Epithelial cell of alveolus of lung (primary cell): ENCODE measurements at places on chromosomes 13 and 19. TPM values are rescaled to one million over a fixed set of nuclear protein-coding genes. Genes with fewer than 3 reads are reported as not detected.

The FPR3 gene
- under 0.01 TPM in 1 of 2 replicates, not detected in the other for total RNA-seq

The LENG9 gene
- total RNA-seq: 6.3 TPM in 2 replicates

The RNF113B gene
- total RNA-seq: not detected in 2 replicates

The BRD4 gene
- 17.5 and 32.6 TPM in 2 replicates for total RNA-seq

The GGACT gene
- total RNA-seq: 5.2 and 8.3 TPM in 2 replicates

The COX7A1 gene
- 14.1 and 22.6 TPM in 2 replicates for total RNA-seq

The CACNG7 gene
- 4.7 and 8.8 TPM in 2 replicates for total RNA-seq

The ZNF497 gene
- 0.52 and 1.5 TPM in 2 replicates for total RNA-seq

The NCAN gene
- 0.08 TPM in 1 of 2 replicates, not detected in the other for total RNA-seq

The SHC2 gene
- 0.91 and 9.1 TPM in 2 replicates for total RNA-seq

The NKPD1 gene
- total RNA-seq: under 0.01 and 0.16 TPM in 2 replicates

The CEACAM1 gene
- 0.39 TPM in 1 of 2 replicates, not detected in the other for total RNA-seq

The ACP7 gene
- 0.26 TPM in 1 of 2 replicates, not detected in the other for total RNA-seq

The FXYD5 gene
- 85.0 and 149 TPM in 2 replicates for total RNA-seq

The CD33 gene
- not detected in 2 replicates for total RNA-seq

The LILRA2 gene
- not detected in 2 replicates for total RNA-seq

The ZNF460 gene
- total RNA-seq: 29.3 and 55.3 TPM in 2 replicates

The PPP1R15A gene
- 34.5 and 39.9 TPM in 2 replicates for total RNA-seq

The GPR4 gene
- 0.26 and 0.48 TPM in 2 replicates for total RNA-seq

The UNC13A gene
- total RNA-seq: 0.08 and 2.5 TPM in 2 replicates

The SYNGR4 gene
- not detected in 2 replicates for total RNA-seq

The ZNF610 gene
- total RNA-seq: 1.4 and 13.9 TPM in 2 replicates

The RFPL4A gene
- total RNA-seq: not detected in 2 replicates

The ZNF578 gene
- 2.2 and 2.3 TPM in 2 replicates for total RNA-seq

The CD177 gene
- total RNA-seq: 0.78 TPM in 1 of 2 replicates, not detected in the other

The TNFSF9 gene
- 1.3 TPM in 1 of 2 replicates, not detected in the other for total RNA-seq

The APOC4 gene
- total RNA-seq: not detected in 2 replicates

The ELSPBP1 gene
- total RNA-seq: not detected in 2 replicates

The POU2F2 gene
- 0.32 and 5.0 TPM in 2 replicates for total RNA-seq

The OXGR1 gene
- 0.65 TPM in 1 of 2 replicates, not detected in the other for total RNA-seq

The SLC15A1 gene
- not detected in 2 replicates for total RNA-seq

The ATP4A gene
- not detected in 2 replicates for total RNA-seq

The ZNF490 gene
- total RNA-seq: 4.1 and 15.3 TPM in 2 replicates

The CLEC17A gene
- not detected in 2 replicates for total RNA-seq

The ZNF491 gene
- total RNA-seq: 0.39 and 1.0 TPM in 2 replicates

The USP12 gene
- total RNA-seq: 10.2 and 24.0 TPM in 2 replicates

The FCGBP gene
- total RNA-seq: under 0.01 TPM in 1 of 2 replicates, not detected in the other

The KIR3DL2 gene
- total RNA-seq: not detected in 2 replicates

The TNNT1 gene
- total RNA-seq: 6.7 and 20.3 TPM in 2 replicates

The ZNF285 gene
- total RNA-seq: 0.52 and 0.72 TPM in 2 replicates

The PNPLA6 gene
- 114 and 136 TPM in 2 replicates for total RNA-seq

The ZNF416 gene
- 3.9 and 5.4 TPM in 2 replicates for total RNA-seq

The PALM3 gene
- total RNA-seq: 0.39 TPM in 1 of 2 replicates, not detected in the other

The TSHZ3 gene
- total RNA-seq: 13.6 and 18.6 TPM in 2 replicates

The KLK12 gene
- total RNA-seq: not detected in 2 replicates

The ZNF266 gene
- 4.9 and 19.9 TPM in 2 replicates for total RNA-seq

The ZNF274 gene
- total RNA-seq: 20.8 and 21.2 TPM in 2 replicates

The TMEM255B gene
- 1.0 TPM in 1 of 2 replicates, not detected in the other for total RNA-seq

The CACNG8 gene
- 0.52 and 0.56 TPM in 2 replicates for total RNA-seq

The CGB8 gene
- 0.91 TPM in 1 of 2 replicates, not detected in the other for total RNA-seq

The ZNF813 gene
- 1.5 and 2.5 TPM in 2 replicates for total RNA-seq

The ZNF473 gene
- total RNA-seq: 8.1 and 9.9 TPM in 2 replicates

The ZFR2 gene
- total RNA-seq: not detected in 2 replicates

The STX10 gene
- 73.0 and 74.2 TPM in 2 replicates for total RNA-seq
